ENCODE measurements at places on chromosomes 5 and 9.

- DNase-seq = no peak
These were observed 281.6 kb downstream of the CRB2 start for GRCh38 chr9:123637606-123637944.

DNA sequence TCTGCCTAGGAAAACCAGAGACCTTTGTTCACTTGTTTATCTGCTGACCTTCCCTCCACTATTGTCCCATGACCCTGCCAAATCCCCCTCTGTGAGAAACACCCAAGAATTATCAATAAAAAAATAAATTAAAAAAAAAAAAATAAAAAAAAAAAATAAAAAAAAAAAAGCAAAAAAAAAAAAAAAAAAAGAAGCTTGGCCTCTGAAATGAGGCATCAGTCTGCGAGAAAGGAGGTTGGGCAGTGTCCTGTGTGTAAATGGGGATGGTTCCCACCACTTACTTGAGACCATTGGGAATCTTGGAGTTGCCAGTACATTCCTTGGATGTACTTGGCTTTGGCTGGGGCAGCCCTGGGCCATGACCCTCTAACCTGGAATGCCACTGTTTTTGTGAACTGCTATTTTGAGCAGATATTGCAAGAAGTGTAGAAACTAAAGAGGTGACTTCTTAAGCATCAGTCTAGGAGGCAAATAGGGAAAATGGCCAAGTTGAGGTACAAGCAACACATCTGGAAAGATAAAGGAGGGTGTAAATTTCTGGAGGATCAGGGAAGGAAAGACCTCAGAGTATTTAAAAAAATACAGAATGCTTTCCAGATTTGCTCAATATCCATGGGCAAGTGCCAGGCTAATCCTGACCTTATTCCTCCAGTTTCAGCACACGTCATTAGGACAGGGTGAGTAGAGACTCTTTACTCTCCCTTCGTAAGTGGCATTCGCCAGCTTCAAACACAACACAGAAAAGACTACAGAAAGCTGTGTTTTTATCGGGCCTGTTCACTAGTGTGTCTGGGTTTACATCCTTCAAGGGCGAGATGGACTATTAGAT lies 58.1 kb downstream of the HSPA4 start:
- DNase-seq = no peak

GRCh38 chr5:172874647-172875504 lies 40.8 kb downstream of the ERGIC1 start:
- DNase-seq = no peak

DNA sequence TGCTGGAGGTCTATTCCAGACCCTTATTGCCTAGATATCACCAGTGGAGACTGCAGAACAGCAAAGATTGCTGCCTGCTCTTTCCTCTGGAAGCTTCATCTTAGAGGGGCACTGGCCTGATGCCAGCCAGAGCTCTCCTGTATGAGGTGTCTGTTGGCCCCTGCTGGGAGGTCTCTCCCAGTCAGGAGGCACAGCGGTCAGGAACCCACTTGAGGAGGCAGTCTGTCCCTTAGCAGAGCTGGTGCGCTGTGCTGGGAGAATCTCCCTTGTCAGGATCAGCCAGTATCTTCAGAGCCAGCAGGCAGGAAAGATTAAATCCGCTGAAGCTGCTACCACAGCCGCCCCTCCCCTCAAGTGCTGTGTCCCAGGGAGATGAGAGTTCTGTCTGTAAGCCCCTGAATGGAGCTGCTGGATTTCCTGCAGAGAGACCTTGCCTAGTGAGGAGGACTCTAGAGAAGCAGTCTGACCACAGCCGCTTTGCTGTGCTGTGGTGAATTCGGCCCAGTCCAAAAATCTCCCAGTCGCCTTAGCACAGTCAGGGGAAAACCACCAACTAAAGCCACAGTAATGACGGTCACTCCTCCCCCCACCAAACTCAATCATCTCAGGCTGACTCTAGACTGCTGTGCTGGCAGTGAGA lies 124.1 kb downstream of the JAKMIP2 start:
- DNase-seq = no peak

DNA sequence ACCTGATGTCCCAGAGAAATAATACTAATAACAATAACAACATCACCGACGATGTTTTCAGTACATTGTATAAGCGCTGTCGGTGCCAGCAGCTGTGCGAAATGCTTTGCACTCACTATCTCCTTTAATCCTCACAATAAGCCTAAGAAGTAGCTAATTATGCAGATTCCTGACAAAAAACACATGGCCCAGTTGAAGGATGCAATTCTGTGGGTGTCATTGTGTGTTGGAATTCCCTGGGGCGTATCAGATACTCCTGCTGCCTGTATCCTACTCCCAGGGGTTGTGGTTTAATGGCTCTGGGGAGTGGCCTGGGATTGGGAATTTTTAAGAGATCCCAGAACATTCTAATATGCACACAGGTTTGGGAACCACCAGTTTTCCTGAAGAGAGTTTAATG lies 154.0 kb downstream of the RGS3 start:
- DNase-seq = no peak

DNA sequence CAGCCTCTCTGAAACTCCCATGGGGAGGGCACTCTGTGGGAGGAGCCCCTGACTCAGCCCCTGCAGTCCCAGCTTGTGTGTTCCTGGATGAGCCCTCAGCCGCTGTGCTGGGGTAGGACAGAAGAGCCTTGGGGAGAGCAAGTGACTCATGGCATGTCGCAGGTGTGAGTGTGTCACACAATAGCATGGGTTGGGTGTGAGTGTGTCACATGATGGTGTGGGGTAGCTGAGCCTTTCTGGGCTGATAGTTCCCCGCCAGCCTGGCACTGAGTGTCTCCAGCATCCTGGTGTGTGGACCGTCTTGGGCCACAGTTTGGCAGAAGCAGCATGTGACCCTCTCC lies 83.4 kb downstream of the PHF2 start:
- no peak for DNase-seq

DNA sequence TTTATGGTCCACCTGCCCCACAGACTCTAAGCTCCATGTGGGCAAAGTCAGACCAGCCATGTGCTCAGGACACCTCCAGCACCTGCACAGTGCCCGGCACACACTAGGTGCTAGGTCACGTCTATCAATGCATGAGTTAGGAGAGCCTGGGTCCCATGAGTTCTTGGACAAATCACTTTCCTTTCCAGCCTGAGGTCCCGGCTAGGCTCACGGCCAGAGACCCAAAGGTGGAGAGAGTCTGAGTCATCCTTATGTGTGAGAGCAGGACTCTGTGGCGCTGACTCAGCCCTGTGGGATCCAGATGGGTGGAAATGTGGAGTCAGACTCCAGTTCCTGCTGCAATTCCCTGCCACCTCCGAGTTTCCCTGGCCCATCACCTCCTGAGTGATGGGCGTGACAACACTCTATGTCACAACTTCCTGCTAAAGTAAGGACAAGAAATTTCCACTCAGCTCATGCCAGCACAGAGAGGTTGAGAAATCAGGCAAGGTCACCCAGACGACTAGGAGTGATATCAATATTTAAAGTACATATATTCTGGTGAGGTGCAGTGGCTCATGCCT lies 2.5 kb upstream of the ST6GALNAC4 start:
- peak; percentile 96 for DNase-seq

DNA sequence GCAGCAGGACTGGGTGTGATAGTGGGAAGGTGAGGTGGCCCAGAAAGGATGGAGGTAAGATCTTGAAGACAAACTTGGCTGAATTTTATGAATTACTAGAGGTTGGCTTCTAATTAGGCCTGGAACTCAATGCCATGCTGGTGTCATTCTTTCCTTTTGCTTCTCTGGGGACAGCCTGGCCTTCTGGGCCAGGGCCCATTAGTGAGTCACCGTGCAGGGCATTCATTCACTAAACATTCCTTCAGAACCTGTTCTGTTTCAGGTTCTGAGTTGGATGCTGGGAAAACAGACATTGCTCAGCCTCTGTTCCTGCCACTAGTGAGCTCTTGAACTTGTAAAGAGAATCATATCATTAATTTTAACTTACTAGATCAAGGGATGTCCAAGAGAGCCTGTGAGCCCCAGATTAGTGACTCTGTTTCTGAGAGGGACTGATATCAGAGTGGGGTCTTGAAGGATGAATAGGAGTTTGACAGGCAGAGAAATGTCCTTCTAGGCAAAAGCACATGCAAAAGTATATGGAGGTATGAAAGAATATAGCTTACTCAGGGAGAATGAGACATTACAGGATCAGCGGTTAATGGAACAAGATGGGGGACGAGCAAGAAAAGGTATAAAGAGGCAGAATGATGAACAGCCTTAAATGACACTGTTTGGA lies 66.5 kb downstream of the LHX2 start:
- no peak for DNase-seq

GRCh38 chr5:10123254-10123989 lies 126.3 kb downstream of the ATPSCKMT start:
- no peak for DNase-seq

- DNase-seq = no peak
These were observed 209.6 kb upstream of the SLC30A5 start for GRCh38 chr5:68884144-68884754.
